Stimulated activated CD4-positive, alpha-beta T cell treated with anti-CD3 and anti-CD28 coated beads, TNF-alpha, amount 100 ng/mL, for 48 hours (primary cell): ENCODE measurements at places on chromosomes 6 and 20.

- DNase-seq, result no peak
Observed at GRCh38 chr6:166343150-166343487, 774 bp upstream of the SFT2D1 start.

DNA sequence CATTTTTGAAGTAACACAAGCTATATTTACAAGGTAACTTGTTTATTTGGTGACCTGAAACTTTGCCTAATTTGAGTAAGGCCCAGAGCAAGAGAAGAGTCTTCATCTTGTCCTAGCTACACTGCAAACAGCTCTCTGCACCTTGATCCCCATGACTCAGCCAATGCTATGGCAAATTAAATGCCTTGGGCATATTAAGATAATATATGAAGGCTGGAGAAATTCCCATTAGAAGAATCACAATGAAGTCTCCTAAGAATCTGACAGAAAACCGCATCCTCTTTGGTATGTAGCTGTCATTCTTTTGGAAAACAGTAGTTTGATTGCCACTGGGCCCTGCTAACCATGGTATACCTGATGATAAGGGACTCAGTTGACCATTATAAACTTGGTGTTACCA, 204.5 kb downstream of the UBE3D start:
- DNase-seq, result no peak

GRCh38 chr6:136994782-136995181, 50.0 kb downstream of the IL20RA start:
- no peak for DNase-seq

DNA sequence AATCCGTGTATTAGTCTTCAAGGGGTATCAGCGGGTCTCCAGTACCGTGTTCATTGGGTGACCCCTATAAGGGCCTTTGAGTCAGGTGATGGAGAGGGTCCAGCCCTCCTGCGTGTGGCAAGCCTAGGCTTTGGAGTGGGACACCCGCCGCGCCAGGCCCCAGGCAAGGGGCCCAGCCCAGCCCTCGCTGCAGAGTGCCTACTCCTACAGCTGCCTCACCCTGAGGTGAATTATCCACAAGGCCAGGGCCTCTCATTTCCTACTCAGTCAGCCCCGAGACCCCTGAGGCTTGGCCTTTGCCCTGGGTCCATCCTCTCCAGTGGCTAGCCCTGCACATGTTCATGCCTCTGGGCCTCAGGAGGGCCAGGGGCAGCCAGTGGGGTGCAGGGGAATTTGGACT, 45.1 kb downstream of the TMEM242 start:
- no peak for DNase-seq

- DNase-seq, result no peak
Observed at GRCh38 chr6:63418741-63419140, 99.0 kb upstream of the LGSN start.

DNA sequence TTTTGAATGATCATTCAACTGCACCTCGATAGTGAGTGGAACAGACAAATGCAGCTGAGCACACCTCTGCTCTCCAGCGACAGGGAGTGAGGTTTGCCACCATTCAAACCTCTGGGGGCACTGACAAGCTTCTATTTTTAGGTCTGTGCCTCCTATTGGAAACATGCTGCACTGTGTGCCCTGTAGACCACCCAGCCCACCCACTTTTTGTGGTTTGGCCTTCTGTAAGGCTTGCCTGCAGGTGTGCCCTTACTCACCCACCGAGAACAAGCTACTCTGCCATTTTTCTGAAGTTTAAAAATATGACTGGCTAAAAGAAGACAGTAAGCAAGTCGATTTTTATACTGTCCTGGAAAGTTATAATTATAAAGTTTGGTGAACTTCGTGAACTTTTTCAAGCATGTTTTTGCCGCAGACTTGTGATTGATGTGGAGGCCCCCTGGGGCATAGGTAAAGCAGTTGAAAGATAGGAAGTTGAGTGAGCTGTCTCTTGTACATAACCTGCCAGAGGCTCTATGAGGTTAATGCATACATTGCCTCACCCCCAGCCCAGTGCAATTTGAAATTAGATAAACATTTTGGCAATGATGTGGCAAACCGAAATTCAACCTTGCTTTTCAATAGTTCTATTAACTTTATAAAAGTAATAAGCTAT, 53.8 kb downstream of the ADGRG6 start:
- no peak for DNase-seq

- DNase-seq, result no peak
Observed at GRCh38 chr6:126513198-126513597, 173.3 kb downstream of the CENPW start.

GRCh38 chr6:41546475-41546865, 289 bp downstream of the FOXP4 start:
- no peak for DNase-seq

GRCh38 chr6:18327626-18328025, 59.5 kb upstream of the RNF144B start:
- no peak for DNase-seq

- no peak for DNase-seq
Observed at GRCh38 chr6:123655521-123656306, 19.0 kb upstream of the TRDN start.

DNA sequence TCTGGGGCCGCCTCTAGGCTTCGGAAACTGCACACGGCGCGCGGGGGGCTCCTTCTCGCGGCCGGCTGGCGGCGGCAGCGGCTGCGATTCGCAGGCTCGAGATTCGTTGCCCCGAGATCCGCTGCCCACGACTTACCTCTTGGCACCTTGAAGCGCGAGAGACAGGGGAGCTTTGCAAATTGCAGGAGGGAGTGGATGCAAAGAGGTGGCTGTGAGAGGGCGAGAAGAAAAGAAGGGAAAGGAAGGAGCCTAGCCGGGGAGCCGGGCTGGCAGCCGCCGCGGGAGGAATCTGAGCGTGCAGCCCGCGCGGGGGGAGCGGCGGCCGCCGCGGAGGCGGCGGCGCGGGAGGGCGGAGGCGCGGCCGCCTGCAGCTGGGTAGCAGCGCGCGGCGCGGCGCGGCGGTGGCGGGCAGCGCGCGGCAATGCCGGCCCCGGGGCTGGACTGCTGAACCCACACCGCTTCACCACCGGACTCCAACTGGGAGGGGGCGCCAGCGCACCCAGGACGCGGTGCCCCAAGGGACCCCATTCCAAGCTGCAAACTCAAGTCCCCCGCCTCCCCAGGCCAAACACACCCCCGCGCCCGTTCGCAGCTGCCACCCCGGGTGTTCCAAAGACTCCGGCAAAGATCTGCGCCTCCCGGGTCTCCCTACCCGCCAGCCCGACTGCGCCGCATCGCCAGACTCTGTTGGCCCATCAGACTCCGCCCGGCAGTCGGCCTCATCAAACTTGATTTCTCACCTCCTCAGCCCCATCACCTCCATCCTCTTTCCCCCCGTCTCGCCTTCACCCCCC, 44.2 kb upstream of the SUPT3H start:
- DNase-seq, result peak; percentile 41

DNA sequence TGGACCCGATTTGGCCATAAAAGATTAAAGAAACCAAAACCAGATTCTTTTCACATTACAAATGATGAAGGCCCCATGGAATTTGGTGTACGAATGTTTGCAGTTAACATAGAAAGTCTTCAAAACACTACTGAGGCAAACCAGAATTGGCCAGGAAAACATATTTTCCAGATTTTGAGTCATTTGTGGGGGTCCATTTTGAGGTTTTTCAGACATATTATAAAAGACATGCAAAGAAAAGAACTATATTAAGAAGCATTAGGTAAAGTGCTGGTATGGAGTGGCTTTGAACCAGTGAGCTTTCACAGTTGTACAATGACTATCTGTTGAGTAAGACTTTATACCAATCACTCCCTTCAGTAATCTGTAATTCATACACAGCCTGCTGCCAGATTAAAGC, 168.9 kb upstream of the COL21A1 start:
- no peak for DNase-seq

DNA sequence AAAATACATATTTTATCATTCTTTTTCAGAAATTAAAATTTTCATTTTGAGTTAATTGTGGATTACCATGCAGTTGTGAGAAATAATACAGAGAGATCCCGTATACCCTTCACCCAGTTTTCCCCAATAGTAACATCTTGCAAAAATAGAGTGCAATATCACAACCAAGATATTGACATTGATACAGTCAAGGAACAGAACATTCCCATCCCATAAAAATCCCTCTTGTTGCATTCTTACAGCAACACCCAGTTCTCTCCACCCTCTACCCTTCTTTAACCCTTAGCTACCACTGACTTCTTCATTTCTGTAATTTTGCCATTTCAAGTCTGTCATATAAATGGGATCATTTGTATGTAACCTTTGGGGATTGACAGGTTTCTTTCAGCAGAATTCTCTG, 6.9 kb upstream of the AKAP12 start:
- DNase-seq, result no peak

DNA sequence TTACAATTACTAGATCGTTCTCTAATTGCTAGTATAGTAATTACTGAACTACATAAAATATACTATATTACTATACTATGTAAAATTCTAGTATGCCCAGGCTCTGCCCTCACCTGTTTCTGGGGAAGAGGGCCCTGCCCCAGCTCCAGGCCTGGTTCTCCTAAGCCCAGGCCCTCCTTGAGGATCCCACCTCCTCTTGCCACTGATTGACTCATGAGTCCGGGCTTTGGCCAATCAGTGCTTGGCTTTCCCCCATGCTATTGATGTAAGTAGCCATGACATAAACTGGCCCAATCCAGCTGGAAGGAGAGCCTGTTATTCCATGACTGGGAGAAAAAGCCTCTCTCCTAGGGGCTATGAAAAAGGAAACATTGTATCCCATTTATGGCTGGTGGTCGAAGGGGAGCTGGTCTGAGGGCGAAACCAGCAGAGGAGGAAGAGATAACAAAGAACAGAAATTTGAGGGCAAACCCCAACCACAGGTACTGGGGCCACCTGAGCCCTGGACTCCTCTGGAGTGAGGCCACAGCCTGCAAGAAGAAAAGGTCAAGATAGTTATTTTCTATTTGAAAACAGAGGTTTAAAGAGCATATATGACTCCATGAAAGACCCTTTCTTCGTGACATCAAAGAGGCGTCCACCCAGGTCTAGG, 129.3 kb upstream of the CD93 start:
- DNase-seq, result no peak

DNA sequence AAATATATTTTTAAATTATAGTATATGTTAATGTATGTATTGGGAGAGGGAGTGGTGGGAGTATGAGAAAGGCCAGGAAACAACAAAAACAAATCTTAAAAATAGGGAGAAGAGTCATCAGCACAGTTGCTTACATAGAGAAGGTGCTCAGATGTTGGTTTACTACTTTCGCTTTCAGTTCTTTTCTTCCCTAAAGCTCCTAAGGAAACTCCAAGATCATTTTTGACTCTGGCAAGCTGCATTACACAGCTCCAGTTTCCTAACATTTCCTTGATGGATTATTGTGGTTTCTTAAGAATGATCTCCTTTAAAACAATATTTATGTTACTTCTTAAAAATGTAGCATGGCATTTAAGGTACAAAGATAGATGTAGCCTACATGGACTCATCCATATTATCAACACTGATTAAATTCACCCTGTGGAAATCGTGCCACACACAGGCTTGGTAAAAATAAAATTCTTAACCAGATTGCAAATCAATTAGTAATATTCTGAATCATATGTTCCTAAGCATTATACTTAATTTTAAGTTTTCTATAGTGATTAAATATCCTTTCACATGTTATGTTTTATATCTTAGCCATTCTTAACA, 118.0 kb upstream of the MAN1A1 start:
- DNase-seq, result no peak

- DNase-seq, result no peak
Observed at GRCh38 chr6:154830771-154831170, 97.6 kb downstream of the SCAF8 start.
